Stimulated activated naive CD8-positive, alpha-beta T cell treated with anti-CD3 and anti-CD28 coated beads, Interleukin-15, Interleukin-2, amounts not matched to agents 100 U/mL and 50 U/mL, for 24 hours (primary cell): ENCODE measurements at places on chromosomes 1 and 21.

- DNase-seq: no peak
These were observed 5.7 kb downstream of the AHCYL1 start for GRCh38 chr1:109990302-109990653.

DNA sequence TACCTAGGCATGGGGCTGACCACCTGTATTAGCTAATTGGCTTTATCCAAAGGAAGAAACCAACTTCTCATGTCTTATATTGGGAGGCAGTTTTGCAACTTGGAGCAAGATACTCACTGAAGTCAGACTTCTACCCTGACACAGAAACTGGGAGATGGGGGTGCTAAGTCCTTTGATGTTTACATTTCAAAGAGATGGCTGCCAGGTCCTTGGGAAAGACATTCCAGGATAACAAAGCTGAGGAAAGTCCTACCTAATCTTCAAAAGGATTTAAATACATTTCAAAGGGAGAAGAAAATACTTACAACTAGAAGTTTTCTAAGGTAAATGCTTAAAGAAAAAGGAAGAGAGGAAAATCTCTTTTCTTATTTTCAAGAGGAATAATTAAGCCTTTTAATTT is 62.1 kb downstream of the FH start:
- no peak for DNase-seq

DNA sequence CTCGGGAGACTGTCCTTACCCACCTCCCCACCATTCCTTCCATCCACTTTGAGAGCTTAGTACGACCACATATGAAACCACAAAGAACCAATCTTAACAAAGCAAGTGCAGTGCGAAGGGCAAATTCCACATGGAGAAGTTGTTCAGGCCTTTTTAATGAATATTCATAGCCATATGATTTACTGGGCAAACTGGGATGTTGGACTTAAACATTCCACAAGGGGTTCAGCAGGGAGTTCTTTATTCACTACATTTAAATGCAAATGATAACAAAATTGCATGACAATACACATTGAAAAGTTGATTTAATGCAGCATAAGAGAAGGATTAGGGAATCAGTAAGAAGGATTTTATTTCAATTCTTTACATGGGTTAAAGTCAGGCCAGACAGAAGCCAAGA is 14.7 kb downstream of the NMNAT2 start:
- no peak for DNase-seq

DNA sequence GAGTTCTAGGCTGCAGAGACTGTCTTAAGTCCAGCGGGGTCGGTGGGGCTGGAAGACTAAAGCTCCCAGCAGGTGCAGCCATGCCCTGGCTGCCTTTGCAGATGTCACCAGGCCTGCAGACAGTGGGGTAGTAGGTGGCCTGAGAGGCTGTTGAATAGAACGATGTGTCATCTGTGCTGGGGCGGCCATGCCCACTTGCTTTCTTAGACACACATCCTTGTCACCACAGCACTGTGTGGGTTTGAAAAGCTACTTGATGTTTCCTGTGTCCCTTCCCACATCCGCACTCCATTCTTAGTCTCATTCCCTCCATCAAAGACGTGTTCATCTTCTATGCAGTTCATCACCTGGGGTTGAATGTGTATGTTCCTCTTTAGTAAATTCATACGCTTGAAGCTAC is 184.5 kb upstream of the TMEM51 start:
- peak; percentile 43 for DNase-seq

DNA sequence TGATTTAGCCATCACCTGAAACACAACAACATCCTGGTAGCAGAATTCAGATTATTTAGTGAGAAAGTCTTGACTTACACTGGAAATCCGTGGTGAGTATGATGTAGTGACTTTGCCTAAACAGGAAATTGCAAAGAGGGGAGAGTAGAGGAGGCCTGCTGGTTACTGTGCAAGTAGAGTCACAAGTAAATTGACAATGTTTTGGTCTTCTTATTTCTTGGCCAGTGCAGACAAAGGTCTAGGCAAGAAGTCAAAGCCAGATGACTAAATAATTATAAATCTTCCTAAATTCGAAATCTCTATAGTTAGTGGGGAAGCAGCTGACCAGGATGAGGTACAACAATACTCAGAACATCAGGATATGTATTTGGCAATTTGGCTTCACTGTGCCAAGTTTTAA is 159.5 kb upstream of the KCTD3 start:
- DNase-seq: no peak
